ENCODE measurements at places on chromosomes 3 and 15. TPM values are rescaled to one million over a fixed set of nuclear protein-coding genes. Genes with fewer than 3 reads are reported as not detected.

The RYK gene
- total RNA-seq = 32.2 TPM

The MAP6D1 gene
- 2.0 TPM for total RNA-seq

The UTS2B gene
- total RNA-seq = not detected

The FOXB1 gene
- total RNA-seq = not detected

The GOLGA8G gene
- total RNA-seq = not detected

The SLC28A2 gene
- total RNA-seq = not detected

The CYP19A1 gene
- not detected for total RNA-seq

The C2CD4A gene
- total RNA-seq = 0.44 TPM

The GATA2 gene
- 1.1 TPM for total RNA-seq

The SH2D7 gene
- total RNA-seq = not detected

The IL12A gene
- 0.80 TPM for total RNA-seq

The PLCL2 gene
- total RNA-seq = 0.80 TPM

The ITGA11 gene
- total RNA-seq = 0.48 TPM

The RPL14 gene
- total RNA-seq = 1,667 TPM

The RLBP1 gene
- not detected for total RNA-seq

The ABI3BP gene
- total RNA-seq = 7.1 TPM

The ABHD10 gene
- total RNA-seq = 12.0 TPM

The TWF2 gene
- 37.4 TPM for total RNA-seq

The A4GNT gene
- not detected for total RNA-seq

The MINAR1 gene
- total RNA-seq = 0.24 TPM

The CADM2 gene
- not detected for total RNA-seq

The ZNF660 gene
- 0.16 TPM for total RNA-seq

The DNASE1L3 gene
- total RNA-seq = 2.7 TPM

The ADCY5 gene
- 2.7 TPM for total RNA-seq

The RASGRP1 gene
- 21.2 TPM for total RNA-seq

Data from esophagus mucosa (tissue), 1 donor.